ENCODE measurements at places on chromosomes 4 and X.

DNA sequence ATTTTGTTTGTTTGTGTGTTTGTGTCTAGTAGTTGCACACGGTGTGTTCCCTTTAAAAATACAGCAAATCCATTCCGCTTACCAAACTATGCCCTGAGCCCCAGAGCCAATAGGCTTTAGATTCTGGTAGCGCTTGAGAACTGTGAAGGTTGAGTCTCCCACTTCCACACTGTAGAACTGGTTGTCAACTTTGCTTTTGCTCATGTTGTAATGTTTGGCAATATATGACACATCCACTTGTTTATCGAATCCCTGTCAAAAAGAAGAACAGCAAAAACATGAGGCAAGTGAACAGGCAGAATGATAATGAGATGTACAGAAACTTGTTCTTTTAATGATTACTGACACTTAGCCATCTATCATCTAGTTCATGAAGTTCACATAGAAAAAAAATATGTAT is 200.6 kb downstream of the MAPK10 start:
- no peak for DNase-seq

- DNase-seq, result peak; percentile 62
Observed at GRCh38 chrX:123833387-123833786, 26.5 kb upstream of the XIAP start.

- DNase-seq, result no peak
Observed at GRCh38 chr4:123246085-123246484, 150.5 kb upstream of the SPRY1 start.

DNA sequence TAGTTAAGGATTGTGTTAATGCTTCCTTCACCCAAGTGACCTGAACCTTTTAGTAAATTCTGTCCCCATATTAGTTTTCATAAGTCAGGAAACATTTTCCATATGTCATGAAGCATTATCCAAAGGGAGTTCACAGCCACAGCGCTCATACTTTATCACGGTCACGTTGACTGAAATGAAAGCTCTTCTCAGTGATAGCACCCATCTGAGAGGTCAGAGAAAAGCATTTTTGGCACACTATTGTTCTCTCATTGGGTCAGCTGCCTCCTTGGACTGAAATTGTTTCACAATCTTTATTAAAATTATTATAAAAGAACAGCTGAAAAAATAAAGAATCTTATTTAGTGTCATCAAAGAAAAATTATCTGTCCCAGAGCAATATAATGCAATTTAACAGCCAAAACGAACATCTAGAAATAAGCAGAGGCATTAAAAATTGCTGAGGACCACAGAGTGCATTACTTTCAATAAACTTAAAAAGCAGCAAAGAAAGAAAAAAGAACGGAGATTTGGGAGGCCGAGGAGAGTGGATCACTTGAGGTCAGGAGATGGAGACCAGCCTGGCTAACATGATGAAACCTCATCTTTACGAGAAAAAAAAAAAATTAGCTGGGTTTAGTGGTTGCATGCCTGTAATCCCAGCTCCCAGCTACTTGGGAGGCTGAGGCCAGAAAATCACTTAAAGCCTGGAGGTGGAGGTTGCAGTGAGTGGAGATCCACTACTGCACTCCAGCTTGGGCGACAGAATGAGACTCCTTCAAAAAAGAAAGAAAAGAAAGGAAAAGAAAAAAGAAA is 680.8 kb upstream of the FAM241A start:
- DNase-seq, result no peak

- no peak for DNase-seq
Observed at GRCh38 chr4:56823933-56824600, 2.6 kb upstream of the SPINK2 start.

GRCh38 chr4:88075336-88075735 is 67.9 kb downstream of the PKD2 start:
- no peak for DNase-seq

GRCh38 chr4:163762741-163763140 is 268.3 kb downstream of the TMA16 start:
- no peak for DNase-seq

- DNase-seq, result no peak
Observed at GRCh38 chr4:88674979-88675378, 22.6 kb downstream of the NAP1L5 start.

GRCh38 chr4:90641861-90642599 is 514.8 kb downstream of the CCSER1 start:
- no peak for DNase-seq

- no peak for DNase-seq
Observed at GRCh38 chr4:39637221-39637585, 1.5 kb downstream of the SMIM14 start.

DNA sequence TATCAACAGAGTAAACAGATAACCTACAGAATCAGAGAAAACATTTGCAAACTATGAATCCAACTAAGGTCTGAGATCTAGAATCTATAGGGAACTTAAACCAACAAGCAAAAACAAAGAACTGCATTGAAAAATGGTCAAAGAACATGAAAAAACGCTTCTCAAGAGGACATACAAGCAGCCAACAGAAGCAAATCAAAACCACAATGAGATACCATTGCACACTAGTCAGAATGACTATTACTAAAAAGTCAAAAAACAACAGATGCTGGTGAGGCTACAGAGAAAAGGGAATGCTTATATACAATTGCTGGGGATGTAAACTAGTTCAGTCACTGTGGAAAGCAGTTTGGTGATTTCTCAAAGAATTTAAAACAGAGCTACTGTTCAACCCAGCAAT is 255.7 kb downstream of the TMEM47 start:
- no peak for DNase-seq

- DNase-seq, result peak; percentile 22
Observed at GRCh38 chrX:119529345-119530276, 35.6 kb downstream of the STEEP1 start.

DNA sequence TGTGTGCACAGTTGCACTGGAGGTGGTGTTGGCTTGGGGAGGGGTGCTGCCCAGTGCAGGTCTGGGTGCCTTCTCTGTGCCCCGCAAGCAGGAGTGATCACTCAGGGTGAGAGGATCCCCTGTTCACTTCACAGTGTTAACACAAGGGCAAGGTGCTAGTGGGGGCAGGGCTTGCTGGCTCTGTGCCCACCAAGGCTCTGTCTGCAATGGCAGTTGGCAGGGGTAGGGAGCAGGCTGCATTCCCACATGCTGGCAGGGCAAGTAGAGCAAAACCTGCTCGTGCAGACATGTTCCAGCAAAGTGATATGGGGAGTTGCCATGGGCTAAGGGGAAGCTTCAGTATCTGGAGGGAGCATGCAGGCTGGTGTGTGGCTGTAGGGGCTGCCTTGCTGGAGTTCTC is 428.0 kb downstream of the ZNF674 start:
- DNase-seq, result no peak

DNA sequence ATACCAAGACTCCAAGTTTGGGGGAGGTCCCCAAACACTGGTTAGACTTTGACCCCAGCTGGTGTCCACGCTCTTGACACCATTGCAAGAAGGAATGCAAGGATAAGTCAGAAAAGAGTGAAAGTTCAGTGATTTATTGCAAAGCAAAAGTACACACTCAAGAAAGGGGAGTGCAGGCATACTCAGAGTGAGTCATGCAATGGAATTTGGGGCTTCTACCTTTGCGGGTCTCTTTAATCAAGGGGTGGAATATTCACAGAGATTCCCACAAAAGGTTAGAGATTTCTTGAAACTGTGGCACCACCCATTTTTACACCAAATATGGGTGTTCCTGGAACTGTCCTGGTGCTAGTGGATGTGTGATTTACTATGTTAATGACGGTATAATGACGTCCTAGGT is 5.2 kb upstream of the SMIM10L2A start:
- DNase-seq, result no peak

GRCh38 chrX:134174859-134175258 is 62.1 kb upstream of the CCDC160 start:
- no peak for DNase-seq

- DNase-seq, result no peak
Observed at GRCh38 chrX:116111934-116112595, 58.5 kb upstream of the AGTR2 start.

DNA sequence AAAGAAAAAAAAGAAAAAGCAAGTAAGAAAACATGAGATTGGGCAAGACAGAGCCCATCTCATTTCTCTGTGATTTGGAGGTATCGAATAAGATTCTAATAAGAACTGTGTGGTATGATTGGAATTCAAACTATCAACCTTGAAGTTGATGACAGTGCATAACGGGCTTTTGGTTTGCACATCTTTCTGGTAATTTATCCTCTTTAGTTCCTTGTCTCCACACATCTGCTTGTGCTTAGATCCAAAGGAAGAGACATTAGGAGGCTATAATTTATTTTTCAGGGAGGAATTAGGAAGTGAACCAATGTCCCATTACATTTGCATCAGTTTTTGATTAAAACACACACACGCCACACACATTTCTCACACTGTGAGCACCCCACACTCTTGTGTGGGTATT is 149.9 kb downstream of the ARSF start:
- no peak for DNase-seq

DNA sequence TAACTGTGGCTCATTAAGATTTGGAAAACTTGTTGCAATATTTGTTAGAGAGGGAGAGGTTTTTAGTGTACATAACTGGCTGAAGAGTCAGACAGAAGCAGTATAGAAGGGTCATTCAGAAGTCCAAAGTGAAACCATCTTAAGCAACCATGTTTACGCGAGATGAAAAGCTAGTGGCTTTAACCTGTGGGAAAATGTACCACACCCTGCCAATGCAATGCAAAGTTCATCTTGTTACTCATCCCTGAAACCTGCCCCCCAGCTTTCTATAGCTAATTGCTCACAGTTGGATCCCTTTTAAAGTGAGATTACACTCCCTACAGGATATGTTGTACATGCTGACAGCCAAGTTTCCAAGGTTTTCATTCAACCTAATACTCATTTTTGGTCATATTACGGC is 96.7 kb upstream of the RAPGEF2 start:
- DNase-seq, result no peak

- no peak for DNase-seq
Observed at GRCh38 chr4:173111031-173111430, 57.6 kb upstream of the GALNT7 start.

- DNase-seq, result no peak
Observed at GRCh38 chr4:111502626-111503025, 642.6 kb upstream of the FAM241A start.

- no peak for DNase-seq
Observed at GRCh38 chr4:41389356-41389755, 132.6 kb downstream of the UCHL1 start.

- no peak for DNase-seq
Observed at GRCh38 chrX:150602743-150603142, 34.3 kb downstream of the MTM1 start.

DNA sequence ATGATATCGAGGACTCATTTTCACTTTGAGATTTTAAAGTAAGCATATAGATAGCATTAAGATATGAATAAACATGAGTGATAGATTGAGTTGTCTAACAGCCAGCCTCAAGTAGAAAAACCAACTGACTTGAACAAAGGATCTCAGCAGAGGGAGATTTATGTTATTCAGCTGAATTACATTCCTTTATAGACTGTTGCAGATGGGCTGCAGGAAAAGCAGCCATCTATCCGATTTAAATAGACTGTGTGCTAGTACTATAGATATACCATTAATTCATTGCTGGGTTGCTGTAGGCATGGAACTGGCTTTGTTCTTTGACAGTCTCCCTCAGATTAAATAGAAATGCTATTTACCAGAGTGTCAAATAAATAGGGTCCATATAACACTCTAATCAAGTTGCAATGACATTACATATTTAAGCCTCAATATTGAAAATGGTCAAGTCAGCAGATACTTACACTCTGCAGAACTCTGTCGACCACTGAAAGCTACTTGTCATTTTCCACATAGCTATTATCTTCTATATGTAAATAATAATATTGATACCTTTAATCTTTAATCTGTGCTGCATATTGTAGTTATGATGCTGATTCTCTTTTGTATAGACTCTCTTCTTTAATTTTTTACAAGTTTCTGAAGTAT is 750.8 kb downstream of the CENPC start:
- no peak for DNase-seq

GRCh38 chrX:110755061-110755460 is 40.6 kb downstream of the CHRDL1 start:
- no peak for DNase-seq

GRCh38 chr4:3724319-3725231 is 41.6 kb upstream of the ADRA2C start:
- DNase-seq, result no peak

DNA sequence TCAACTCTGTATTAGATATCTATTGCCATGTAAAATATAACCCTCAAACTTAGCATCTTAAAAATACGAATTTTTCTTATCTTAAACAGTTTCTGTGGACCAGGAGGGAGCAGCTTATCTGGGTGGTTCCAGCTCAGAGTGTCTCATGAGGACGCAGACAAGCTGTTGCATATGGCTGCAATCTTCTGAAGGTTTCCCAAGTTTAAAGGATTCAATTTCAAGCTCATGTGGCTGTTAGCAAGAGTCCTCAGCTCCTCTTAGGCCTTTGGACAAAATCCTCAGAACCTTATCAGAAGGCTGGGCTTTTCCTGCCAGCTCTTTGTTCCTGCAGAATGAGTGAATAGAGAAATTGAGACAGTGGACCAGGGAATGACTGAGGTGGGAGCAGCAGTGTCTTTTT is 2.8 kb upstream of the CTSO start:
- no peak for DNase-seq

- DNase-seq, result no peak
Observed at GRCh38 chr4:181017038-181017437, 1226.2 kb upstream of the TENM3 start.

DNA sequence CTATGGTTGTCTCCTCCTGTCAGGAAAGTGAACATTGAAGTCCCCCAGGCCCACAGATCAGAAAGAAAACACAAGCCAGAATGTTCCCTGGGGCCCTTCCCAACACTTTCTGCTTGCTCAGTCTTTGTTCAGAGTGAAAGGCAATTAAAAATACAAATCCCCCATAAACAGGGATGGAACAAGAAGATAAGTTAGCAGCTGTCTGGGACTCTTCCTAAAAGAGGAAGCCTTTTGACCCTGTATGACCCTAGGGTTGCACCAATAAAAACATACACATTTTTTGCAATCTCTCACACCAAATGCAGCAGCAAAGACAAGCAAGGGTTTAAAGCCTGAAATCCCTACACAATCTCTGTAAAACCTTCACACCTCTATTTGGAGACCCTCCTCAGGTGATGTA is 22.6 kb downstream of the IRF2 start:
- no peak for DNase-seq

DNA sequence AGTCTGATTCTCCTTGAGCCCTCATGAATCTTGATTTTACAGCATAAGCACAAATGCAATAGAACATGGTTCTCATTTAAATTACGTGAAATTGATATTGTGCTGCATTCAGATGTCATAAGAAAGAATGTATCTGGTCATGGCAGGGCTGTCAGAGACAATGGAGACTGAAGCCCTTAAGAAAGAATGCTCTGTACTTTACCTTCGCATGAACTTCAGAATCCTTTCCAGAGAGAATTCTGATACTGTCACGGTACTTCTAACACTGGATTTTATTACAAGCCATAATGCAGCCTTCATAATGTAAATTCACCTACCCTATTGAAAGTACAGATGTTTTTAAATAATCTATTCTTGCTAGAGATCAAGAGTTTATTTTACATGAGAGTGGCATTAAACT is 677.9 kb upstream of the ADGRL3 start:
- no peak for DNase-seq

DNA sequence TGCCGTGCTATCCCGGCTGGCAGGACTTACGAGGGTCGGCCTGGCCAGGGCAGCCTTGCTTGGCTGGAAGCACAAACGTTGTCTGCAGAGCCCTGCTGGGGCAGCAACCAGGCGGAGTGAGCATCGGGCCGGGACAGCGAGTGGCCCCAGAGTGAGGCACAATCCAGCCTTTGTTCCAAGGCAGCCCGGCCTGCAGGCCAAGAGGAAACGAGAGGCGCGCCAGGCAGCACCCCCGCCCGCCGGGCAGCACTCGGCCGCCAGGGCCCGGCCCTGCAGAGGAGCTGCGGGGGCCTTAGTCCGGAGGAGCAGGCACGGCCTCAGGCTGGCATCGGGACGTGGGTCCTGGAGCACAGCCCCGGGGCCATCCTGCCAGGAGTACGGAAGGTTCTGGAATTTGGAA is 24.1 kb downstream of the FGFRL1 start:
- peak; percentile 85 for DNase-seq
